ENCODE measurements at places on chromosomes 1 and 21.

- DNase-seq, result no peak
Measured at GRCh38 chr1:6785318-6785727, at the start of gene CAMTA1. CAMTA1 (plus strand) TSS chr1:6785454; CDS start chr1:6785531, 77 bp downstream.

- no peak for DNase-seq
Measured at GRCh38 chr1:17585266-17585987, 45.9 kb downstream of the ARHGEF10L start.

DNA sequence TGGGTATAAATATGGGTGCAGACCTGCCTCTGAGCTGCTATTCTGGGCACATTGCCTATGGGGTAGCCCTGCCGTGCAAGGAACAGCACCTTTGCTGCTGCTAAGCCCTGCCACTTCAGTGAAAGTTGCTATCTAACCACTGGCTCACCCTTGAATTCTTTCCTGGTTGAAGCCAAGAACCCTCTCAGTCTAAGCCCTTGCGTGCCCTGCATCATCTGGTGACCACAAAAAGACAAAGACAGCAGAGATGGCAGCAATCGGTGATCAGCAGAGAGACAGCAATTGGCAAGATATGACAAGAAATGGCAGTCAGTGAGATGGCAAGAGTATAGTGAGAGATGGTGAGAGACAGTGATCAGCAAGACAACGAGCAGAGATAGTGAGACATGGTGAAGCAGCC, 418.3 kb downstream of the MATN1 start:
- no peak for DNase-seq

DNA sequence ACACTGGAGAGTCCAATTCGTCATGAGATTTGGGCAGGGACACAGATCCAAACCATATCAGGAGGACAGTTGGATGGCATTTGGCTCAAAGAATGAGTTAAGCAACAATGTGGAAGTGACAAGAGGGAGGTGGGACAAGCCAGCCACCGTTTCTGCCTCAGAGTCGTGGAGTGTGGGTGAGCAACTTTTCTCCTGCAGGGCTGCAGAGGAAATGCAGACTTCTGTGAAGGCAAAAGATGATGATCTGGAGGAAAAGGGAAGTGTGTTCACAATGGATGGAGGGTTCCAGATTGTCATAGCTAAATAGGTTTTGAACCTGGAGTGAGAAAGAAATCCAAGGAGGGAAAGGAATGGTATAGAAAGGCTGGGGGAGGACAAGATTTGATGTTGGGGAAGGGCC, 16.4 kb upstream of the KANK4 start:
- no peak for DNase-seq

GRCh38 chr1:64038119-64038518, 165.3 kb upstream of the UBE2U start:
- DNase-seq, result no peak

DNA sequence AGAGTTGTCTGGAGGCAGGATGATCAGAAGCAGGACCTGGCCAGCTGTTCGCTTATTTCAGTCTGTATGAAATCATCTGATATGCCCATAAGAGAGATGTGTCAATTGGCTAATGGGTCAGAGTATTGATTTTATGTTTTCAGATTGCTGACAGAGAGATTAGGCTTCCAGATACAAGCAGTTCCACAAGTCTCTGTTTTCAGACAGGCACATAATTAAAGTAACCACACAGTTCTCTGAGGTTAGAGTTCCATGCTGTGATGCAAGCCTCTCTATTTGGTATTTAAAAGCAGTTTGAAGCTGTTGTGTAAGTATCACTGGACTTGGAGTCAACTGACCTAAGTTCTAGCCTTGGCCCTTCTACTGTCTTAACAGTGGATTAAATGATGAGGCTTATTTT, 50.1 kb downstream of the ATF6 start:
- no peak for DNase-seq

- DNase-seq, result no peak
Measured at GRCh38 chr1:213783893-213784292, 203.9 kb upstream of the PROX1 start.

DNA sequence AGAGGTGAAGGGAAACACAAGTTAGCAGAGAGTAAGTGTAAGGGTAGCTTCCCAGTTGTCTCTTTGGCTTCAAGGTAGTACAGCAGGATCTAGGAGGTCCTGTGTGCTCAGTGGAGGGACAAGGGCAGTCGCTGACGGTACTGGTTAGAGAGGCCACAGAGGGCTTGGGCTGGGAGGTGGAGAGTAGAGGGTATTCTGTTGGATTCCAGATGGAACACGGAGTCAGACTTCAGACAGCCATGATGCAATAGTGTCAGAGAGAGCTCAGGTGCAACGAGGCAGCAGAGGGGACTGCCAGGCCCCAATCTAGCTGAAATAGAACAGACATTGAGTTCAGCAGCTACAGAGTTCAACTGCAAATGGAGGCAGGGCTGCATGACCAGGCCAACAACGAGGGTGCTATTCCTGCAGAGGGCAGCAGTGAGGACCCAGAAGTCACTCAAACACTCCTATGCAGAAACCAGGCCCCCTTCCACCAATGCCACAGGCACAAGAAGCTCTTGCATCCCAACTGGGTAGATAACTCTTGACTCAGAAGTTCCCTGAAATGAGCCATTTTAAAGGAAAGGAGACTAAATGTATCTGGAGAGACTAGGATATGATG, 325.0 kb upstream of the ESRRG start:
- no peak for DNase-seq

- no peak for DNase-seq
Measured at GRCh38 chr1:161739865-161740566, 9.6 kb upstream of the DUSP12 start.

DNA sequence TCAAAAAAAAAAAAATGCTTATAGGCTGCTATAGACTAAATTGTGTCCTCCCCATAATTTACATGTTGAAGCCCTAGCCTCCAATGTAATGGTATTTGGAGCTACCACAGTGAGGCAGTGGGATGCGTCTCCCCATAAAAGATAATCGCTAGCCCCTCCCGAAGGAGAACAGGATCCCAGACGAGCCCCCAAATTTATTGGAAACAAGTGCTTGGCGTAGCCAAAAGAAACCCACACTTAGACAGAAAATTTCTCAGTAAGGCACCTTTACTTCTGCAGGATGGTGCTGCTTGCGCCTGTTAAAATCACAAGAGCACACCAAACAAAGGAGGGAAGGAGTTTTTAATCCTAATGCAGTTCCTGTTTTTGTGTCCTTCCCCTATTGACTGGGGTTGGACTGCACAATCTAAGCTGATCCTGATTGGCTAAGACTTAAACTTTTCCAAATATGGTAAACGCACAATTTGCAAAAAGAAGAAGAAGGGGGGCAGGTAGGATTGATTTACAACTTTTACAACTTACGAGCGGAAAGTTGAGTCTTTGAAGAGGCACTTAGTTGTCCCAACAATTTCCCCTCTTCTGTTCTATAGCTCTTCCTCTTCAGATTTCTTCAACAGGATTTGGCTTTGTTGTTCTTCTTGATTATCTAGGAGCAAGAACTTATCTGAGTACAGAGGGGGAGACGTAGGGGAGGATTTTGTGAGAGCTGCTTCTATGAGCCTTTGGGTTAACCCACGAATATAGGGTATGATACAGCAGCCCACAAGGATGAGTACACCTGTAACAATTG, 3.0 kb upstream of the IPP start:
- no peak for DNase-seq

- DNase-seq, result no peak
Measured at GRCh38 chr1:37315371-37315846, 159.0 kb upstream of the ZC3H12A start.

DNA sequence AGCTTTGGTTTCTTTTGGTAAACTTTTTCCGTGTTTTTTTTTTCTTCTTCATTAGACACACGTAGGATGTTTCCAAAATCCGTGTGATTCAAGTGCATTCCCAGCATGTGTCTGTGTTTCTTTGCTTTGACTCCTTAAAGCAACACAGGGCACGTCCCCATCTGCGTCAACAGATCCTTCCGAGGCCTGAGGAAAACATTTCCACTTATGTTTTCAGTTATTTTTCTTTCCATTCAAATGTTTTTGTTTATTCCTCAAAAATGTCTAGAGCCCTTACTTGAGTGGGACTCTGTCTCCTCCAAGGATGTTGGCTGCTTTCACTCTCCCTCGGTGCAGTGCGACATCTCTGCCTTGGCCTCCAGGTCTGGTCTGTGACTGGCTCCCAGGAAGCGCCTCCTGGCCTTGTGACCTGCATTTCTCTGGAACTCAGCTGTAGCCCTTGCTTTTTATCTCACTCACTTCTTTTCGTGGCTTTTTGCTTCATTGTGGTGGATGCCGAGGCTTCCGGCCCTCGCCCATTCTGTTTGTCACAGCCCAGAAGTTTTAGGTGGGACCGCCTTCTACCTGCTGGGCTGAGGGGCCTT, 31.3 kb upstream of the SLC19A1 start:
- no peak for DNase-seq

DNA sequence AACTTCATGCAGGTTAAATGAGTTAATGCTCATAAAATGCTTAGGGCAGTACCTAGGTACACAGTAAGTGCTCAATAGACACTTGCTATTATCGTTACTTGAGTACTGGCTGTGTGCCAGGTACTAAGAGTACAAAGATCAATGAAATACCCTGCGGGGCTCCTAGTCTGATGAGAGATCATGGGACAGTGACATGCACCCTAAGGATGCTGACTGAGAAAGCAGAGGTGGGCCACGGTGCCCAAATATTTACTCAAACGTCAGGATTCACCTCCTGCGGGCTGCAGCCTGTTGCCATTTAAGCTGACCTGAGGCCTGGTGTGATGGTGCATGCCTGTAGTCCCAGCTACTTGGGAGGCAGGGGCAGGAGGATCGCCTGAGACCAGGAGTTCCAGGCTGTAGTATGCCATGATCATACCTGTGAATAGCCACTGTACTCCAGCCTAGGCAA, 19.8 kb upstream of the LUZP1 start:
- DNase-seq, result no peak

DNA sequence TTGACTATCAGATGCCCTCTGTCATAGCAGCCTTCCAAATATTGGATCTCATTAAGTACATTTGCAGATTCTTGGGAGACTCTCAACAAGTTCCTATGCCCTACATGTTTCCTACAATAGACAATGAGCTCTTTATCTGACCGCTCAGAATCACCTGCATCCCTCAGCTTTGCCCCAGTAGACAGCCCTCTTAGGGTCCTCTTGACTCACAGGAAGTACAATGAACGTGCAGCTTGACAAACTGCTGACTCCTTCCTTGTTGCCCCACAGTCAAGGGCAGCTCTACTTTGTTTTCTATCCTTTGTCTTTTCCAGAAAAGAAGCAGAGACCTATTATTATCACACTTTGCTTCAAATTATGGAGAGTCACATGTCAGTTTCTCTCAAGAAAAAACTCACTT, 27.6 kb downstream of the SLC44A5 start:
- DNase-seq, result no peak

DNA sequence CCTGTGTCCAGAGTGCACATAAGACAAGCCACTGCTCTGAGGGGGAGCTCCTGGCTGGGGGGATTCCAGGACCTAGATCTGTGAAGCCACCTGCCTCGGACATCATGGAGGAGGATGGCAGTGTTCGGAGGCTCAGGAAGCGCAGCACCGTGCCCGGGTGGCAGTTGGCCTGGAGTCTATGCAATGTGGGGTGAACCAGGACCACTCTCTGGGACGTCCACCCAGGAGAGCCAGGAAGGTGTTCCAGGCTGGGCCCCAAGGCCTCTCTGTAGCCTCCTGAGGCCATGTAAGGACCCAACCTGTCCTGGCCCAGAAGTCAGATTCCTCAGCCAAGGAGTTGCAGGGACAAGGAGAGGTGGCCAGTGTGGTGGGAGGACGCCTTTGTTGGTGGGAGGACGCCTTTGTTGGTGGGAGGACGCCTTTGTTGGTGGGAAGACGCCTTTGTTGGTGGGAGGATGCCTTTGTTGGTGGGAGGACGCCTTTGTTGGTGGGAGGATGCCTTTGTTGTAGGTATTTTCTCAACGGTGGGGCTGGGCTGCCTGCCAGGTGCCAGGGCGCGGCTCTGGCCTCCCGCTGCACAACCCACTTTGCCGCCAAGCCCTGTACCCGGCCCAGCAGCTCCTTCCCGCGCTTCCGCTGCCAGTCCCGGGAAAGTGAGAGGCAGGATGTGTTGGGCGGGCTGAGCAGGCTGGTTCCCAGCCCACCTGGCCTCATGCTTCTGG, 30.6 kb upstream of the BMP8B start:
- no peak for DNase-seq

DNA sequence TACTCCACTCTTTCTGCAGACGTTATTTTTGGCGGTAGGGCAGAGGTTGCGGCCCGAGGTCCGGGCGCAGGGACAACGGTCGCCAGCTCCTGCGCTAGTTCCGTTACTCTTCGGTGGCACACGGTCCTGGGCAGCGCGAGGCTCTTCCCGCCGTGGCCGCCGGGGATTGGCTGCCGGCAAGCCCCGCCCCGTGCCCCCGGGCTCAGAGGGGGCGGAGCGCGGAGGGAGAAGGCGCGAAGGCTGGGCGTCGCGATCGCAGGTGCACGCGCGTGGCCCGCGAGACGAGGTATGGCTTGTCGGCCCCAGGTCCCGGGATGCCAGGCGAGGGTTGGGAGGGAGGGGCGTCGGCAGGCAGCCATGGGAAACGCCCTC, 518 bp upstream of the SHE start:
- no peak for DNase-seq

DNA sequence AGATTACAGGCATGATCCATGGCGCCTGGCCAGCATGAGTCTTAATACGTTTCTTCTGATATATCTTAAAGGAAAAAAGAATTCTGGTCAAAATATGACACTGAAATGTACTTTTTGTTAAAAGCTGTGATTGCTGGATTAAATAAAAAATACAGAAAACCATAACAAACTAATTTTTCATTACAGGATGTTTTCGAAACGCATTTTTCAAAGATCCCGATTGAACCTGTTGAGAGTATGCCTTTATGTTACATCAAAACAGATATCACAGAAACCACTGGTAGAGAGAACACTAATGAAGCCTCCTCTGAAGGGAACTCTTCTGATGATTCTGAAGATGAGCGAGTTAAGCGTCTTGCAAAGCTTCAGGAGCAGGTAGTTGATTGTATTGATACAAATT, 30.2 kb downstream of the BRDT start:
- no peak for DNase-seq

DNA sequence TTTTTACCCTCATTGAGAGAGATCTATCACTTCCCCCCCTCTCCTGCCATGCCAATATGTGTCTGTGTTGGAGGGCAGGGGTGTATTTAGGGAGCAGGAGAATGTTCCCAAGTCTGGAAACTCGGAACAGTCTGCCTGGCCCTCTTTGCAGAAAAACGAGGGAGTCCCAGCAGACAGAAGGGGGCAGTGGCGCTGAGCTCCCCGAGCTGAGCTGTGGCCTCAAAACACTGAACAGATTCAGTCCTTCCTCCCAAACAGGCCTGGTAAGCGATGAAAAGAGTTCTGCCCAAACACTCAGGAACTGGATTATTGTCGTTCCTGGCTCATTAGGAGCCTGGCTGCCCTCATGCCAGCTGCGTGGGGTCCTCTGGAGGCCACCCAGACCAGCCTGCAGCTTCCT, 981 bp downstream of the CLDN14 start:
- DNase-seq, result no peak
